CD14-positive monocyte (primary cell): ENCODE measurements at places on chromosomes 4 and X. TPM values are rescaled to one million over a fixed set of nuclear protein-coding genes. Genes with fewer than 3 reads are reported as not detected.

- DNase-seq = no peak
- H3K4me1 ChIP-seq = no peaks in the 10 kb centered on the region
- no peaks in the 10 kb centered on the region for H3K27me3 ChIP-seq
- H3K27ac ChIP-seq = no peak overlapping the region
- no peaks in the 10 kb centered on the region for H3K36me3 ChIP-seq
Observed at GRCh38 chr4:187632260-187632995, 363.1 kb upstream of the ZFP42 start.

DNA sequence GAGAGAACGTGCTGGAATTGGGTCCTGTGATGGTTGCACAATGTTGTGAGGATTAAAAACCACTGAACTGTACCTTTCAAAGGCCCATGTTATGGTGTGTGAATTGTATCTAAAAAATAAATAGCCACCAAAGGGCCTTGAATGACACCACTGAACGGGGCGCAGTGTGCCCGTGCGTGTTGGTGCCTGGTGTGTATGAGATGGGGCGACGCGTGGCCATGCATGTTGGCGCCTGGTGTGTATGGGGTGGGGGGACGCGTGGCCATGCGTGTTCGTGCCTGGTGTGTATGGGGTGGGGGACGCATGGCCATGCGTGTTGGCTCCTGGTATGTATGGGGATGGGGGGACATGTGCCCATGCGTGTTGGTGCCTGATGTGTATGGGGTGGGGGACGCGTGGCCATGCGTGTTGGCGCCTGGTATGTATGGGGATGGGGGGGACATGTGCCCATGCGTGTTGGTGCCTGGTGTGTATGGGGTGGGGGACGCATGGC lies 66.6 kb upstream of the HELT start:
- no peaks in the 10 kb centered on the region for H3K27me3 ChIP-seq
- no peaks in the 10 kb centered on the region for H3K4me1 ChIP-seq
- DNase-seq = no peak
- H3K36me3 ChIP-seq = no peaks in the 10 kb centered on the region
- H3K27ac ChIP-seq = no peak overlapping the region
- no peak overlapping the region for H3K4me3 ChIP-seq

DNA sequence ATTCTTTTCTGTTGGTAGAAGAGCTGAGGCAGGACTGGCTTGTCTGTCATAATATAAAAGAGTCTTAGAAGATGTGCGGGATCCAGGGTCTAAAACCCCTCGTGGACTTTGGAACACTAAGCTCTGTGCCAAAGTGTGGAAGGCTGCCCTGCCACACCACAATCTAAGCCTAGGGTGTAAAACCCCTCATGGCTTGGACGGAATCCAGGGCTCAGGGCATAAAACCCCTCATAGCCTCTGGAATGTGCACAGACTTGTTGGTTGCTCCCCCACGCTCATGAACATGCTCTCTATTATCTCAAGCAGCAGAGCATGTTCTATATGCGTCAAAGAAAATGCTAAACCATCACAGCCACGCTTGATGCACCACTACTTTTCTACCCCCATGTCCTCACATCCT lies 483.6 kb downstream of the GABRG1 start:
- no peak overlapping the region for H3K4me3 ChIP-seq
- H3K27ac ChIP-seq = no peak overlapping the region
- H3K27me3 ChIP-seq = no peaks in the 10 kb centered on the region
- no peaks in the 10 kb centered on the region for H3K36me3 ChIP-seq
- no peaks in the 10 kb centered on the region for H3K4me1 ChIP-seq

PDGFC gene
- 5.0 TPM for polyA plus RNA-seq

TCEAL4 gene
- 10.7 TPM for polyA plus RNA-seq

SNCA gene
- polyA plus RNA-seq = 6.1 and 13.2 TPM in 2 replicates
